ENCODE measurements at places on chromosomes 12 and 14. TPM values are rescaled to one million over a fixed set of nuclear protein-coding genes. Genes with fewer than 3 reads are reported as not detected.
A peak's percentile ranks its signal among the peaks of the same experiment; 100 is the strongest.

The LRP1-AS gene
- not detected for polyA plus RNA-seq

The TOGARAM1 gene
- 33.7 TPM for polyA plus RNA-seq

The MIP gene
- polyA plus RNA-seq: 0.13 TPM

The CRY1 gene
- 31.8 TPM for polyA plus RNA-seq

GRCh38 chr12:47962198-47962597 is 1.2 kb upstream of the TMEM106C start:
- no peak for DNase-seq

DNA sequence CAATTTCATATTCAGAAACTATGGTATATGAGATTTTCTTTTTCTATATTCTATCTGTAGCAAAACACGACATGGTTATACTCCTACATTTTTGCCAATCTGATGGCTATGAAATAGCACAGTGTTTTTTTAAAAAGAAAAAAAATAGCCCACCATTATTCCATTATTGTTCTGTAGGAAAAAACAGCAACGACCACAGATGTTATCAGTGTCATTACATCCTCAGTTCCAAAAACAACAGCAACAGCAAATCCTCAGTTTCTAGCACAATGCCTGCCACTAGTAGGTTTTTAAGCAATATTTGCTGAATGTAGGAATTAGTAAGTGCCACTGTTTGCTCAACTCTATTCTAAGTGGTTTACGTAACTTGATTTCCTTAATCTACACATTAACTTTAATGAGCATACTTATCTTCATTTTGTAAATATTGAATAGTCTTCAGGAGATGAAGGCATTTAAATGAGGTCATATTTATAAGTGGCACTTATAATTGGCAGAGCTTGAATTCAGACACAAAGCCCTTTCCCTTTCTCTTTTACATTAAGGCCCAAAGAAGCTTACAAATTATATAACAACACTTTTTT is 8.3 kb downstream of the RNASE6 start:
- no peak for DNase-seq

The MAP3K9 gene
- polyA plus RNA-seq: 3.1 TPM

The LYZ gene
- polyA plus RNA-seq: 30.0 TPM

The OR4E2 gene
- not detected for polyA plus RNA-seq

DNA sequence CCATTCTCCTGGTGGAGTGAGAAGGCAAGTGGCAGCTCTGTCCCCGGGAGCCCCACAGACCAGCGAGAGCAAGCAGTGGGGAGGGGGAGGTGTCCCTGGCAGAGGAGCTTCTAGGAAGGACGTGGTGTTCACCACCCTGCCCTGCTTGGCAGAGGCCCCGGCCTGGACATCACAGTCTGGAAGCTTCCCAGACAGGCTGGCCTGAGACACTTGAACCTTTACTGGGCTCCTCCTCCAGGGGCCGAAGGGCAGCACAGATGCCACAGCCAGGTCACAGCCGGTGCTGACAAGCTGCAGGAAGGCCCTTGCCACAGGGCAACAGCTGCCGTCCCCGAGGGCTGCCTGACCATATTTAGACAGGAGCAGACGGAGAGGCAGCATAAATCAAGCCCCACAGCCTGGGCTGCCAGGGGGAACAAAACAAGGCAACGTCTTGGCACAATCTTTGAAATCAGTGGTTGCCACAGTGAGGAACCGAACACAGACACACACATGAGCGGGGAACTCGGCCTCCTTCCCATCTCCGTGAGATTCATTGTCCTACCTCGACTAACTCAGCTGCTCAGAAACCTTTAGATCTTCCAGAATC is 28.5 kb downstream of the PRIMA1 start:
- no peak for DNase-seq

The SLC5A8 gene
- polyA plus RNA-seq: 1.4 TPM

DNA sequence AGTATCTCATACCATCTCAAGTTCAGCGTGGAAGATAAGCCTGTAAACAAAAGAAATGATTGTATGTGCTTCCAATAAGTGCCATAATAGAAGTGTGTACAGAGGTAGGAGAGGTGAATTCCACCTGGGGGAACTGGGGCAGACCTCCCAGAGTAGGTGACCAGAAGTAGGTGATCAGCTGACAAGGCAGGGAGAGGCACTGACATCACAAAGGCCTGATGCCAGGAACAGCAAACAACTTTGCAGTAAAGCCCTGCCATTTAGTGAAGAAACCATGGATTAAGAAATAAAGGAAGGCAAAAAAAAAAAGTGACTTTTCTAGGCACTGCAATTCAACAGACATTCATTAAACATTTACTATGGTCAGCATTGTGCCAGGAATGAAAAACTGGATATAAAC is 31.1 kb downstream of the NR1H4 start:
- DNase-seq: no peak

The DIO2 gene
- polyA plus RNA-seq: 0.47 TPM

DNA sequence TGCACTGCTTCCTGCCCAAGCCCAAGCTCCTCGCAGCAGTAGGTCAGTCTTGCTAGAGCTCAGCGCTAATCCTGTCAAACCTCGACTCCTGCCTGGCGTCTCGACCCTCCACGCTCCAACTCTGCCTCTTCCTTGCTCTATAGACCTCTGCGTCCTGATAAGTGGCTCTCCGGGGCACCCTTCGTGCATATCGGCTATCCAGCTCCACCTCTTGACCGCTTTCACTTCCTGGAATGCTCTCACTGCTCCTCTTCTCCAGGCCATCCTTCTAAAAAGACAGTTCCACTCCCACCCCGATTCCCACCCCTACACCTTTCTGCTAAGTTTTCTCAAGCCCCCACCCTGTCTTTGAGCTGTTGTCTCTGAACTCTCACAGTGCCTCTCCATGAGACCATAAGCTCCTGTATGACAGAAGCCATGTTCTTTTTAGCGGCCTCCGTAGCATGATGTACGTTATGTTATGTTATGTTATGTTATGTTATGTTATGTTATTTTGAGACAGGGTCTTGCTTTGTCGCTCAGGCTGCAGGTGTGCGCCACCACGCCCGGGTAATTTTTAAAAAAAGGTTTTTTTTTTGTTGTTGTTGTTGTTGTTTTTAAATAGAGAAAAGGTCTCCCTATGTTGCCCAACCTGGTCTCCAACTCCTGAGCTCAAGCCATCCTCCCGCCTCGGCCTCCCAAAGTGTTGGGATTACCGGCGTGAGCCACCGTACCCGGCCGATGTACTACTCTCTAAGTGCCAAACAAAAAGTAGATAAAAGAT is 601 bp downstream of the COX14 start:
- no peak for DNase-seq

GRCh38 chr12:128637642-128638606 is 185.8 kb downstream of the SLC15A4 start:
- no peak for DNase-seq

DNA sequence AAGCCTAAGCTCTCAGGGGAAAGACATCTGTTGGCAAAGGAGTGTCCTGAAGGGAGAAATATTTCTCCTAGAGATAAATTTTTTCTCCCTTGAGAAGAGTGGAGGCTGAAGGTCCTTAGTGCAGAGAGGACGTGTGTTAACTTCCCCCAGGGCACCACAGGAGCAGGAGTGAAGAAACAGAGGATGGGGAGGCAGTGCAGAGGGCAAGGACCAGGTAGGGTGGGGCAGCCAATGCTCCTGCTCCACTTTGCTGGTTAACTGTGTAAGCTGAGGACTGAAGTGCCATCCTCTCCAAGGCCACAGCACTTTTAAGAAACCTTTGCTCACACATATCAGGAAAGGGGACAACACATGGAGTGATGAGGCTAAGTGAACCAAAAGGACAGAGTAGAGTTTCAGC is 4.0 kb downstream of the L3HYPDH start:
- DNase-seq: no peak

DNA sequence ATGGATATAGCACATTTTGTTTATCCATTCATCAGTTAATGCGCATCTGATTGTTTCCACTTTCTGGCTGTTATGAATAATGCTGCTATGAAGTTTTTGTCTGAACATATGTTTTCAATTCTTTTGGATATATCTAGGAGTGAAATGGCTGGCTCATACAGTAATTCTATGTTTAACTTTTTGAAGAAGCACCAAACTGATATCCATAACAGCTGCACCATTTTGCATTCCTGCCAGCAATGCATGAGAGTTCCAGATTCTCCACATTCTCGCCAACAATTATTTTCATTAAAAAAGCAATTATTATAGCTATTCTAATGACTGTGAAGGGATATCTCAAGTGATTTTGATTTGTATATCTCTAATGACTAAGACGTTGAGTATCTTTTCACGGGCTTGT is 89.9 kb upstream of the PPP4R3A start:
- DNase-seq: no peak

The FGF6 gene
- not detected for polyA plus RNA-seq

GRCh38 chr14:30389134-30389876 is 169.7 kb upstream of the G2E3 start:
- DNase-seq: no peak

The EMP1 gene
- polyA plus RNA-seq: 81.6 TPM

GRCh38 chr12:6915789-6916285 is 1.5 kb downstream of the ENO2 start:
- no peak for DNase-seq

GRCh38 chr12:47754126-47754525 is 4.6 kb downstream of the RAPGEF3 start:
- no peak for DNase-seq

The PAX9 gene
- 0.29 TPM for polyA plus RNA-seq

DNA sequence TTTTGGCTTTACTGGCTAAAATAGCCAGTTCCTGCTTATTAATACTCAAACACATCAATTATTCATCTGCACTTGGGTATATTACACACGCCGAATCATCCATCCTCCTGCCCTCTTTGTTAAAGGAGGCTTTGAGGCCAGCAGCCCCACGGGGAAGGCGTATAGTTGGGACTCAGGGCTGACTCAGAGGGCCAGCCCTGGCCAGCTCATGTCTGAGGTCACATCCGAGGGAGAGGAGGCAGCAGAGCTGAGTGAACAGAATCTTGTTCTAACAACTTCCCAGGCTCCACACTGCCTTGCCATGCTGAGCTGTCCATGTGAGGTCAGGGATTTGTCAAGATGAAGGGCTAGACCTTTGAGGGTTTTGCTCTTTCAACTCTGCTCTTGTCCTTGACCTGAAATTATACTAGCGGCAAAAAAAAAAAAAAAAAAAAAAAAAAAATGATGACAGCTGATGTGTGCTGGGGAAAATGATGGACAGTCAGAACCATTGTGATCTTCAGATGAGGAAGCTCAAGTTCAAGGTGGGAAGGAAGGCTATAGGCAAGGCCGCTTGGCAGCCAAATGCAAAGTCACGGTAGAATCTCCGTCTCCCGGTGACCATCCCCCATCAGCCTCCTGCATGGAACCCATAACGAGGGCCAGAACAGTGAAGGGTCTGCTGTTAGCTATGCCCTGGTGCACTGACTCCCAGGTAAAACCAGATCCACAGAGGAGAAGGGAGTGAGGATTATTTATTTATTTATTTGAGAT is 12.5 kb upstream of the MARK3 start:
- DNase-seq: no peak

DNA sequence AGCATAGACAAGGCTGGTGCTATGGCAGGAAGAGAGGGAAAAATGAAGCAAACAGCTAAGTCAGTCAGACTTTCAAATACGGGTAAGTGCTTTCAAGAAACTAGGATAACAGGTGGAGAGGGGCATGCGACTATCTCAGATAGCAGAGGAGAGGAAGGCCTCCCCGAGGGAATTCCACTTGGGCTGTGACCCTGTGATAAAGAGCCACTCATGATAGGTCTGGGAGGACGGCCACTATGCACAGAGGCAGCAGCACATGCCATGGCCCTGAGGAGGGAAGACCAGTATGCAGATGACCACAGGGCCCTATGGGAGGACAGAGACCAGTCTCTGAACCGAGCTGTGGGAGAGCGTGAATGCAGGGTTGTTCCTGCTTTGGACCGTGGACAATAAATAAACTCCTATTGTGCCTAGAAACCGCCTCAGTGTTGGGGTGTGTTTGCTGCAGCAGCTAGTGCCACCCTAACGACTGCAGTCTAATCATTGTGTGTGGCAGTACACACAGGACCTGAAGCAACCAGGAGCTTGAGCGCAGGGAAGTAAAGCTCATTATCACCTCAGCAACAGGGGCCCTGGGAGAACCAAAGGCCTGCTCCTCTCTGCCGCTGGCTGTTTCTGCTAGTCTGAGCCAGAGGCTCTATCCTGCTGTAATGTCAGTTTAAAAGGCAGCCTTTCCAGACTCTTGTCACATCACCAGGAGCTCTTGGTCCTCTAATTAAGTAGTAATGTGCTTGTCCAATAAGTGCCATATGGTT is 119.1 kb downstream of the CACNA1C start:
- no peak for DNase-seq

- DNase-seq: no peak
Observed at GRCh38 chr12:47808574-47809365, 10.9 kb downstream of the HDAC7 start.

DNA sequence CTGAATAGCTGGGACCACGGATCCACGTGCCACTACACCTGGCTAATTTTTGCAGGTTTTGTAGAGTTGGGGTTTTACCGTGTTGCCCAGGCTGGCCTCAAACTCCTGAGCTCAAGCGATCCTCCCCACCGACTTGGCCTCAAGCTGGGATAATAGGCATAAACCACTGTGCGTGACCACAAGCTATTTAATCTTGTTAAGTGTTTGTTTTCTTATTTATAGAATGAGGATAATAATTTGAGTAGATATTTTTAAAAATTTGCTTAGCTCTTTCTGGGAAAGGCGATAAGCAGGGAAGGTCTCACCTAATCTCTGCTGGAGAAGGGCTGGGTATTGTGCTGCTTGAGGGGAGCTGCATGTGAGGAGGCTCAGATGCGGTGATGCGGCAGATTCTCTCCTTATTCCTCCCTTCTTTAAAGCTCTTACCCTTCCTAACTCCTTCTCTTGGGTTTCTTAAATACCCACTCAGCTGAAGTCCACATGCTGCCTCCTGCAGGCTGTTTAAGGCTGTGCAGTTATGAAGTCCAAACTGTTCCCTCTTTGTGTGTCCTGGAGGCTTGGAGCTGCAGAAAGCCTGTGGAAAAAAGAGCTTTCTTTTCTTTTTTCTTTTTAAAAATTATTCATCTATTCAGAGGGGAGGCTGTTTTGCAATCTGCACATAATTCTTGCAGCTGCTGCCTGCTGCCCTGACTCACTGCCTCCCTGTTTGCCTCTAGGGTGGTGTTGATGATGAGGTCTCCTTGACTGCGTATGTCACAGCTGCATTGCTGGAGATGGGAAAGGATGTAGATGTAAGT is 37.9 kb downstream of the A2ML1 start:
- peak; percentile 10 for DNase-seq
